ENCODE measurements at places on chromosomes 1 and 21.

- no peak for DNase-seq
These were observed 11.8 kb downstream of the TMEM35B start for GRCh38 chr1:34973326-34973725.

DNA sequence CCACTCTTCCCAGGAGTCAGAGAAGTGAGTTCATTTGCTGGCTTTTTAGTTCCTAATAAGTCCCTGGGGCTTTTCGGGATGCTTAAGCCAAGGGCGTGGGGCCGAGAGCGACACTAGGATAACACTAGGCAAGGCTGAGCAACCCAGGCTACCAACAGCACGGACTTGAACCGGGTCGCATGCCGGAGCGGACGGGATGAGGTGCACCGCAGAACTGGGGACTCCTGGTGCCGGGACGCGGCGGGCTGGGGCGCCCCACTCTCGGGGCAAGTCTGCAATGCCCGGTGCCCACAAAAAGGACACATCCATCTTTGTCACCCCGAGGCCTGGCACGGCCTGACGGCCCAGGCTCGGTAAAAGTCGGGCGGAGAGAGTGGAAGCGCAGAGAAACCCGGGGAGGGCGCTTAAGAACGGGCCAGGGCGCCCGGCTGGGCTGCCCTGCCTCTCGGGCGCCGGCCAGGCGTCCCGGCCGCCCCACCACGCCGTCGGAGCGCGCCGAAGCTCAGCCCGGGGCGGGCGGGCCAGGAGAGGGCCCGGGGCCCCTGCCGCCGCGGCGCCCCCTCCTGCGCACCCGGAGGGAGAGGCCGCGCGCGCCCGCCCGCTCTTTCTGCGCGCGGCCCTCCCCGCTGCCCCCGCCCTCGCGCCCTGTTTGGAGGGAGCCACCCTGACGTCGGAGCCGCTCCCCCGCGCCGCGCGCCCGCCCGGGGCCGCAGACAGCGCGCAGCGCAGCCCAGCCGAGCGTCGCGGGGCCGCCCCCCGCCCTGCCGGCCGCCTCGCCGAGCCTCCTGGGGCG, at the start of gene NBL1:
TSS of gene NBL1 (plus strand) at position 710 of the 793 bp plus-strand sequence. CDS start 10,720 bp downstream, outside the sequence.
- DNase-seq: peak; percentile 94

DNA sequence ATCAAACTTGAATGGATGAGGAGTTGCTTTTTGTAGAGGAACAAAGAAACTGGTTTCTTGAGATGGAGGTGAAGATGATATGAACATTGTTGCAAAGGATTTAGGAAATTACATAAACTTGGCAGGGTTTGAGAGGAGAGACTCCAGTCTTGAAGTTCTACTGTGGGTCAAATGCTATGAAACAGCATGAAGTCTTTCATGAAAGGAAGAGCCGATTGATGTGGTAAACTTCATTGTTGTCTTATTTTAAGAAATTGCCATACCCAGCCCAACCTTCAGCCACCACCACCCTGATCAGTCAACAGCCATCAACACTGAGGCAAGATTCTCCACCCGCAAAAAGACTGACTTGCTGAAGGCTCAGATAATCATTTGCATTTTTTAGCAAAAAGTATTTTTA, 52.2 kb downstream of the SIPA1L2 start:
- no peak for DNase-seq

DNA sequence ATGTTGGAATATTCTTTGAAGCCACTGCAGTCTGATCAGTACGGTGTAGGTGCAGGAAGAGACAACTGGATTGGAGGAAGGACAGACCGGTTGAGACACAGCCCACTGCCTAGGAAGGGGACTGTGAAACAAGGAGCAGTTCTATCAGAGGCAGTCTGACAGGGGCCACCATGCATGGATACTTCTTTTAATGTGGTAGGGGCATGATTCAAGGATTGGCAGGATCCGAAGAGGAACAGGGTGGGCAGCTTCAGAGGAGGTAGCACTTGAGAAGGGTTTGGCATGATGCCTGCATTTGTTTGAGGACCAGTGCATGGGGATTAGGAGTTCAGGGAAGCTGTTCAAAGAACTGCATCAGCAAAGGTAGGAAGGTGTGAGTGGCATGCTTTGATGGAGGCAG, 167.9 kb downstream of the DYRK1A start:
- DNase-seq: no peak

DNA sequence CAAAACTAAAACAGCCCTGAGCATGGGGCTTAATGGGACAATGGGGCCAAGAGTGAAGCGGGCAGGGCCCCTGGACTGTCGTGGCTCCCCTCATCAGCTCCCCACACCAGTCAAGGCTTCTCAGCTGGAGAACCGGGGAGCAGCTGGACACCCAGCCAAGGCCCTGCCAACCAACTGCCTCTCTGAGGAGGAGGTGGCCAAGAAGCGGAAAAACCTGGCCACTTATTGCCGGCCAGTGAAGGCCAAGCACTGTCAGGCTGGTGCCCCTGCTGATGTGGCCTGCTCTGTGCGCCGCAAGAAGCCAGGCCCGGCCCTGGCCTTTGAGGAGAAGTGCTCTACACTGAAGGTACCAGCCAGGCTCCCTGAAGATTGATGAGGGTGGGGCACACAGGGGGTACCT, 2.5 kb upstream of the CYB561D1 start:
- DNase-seq: no peak

- DNase-seq: no peak
These were observed 75.4 kb upstream of the C1orf105 start for GRCh38 chr1:172345077-172345476.

- peak; percentile 75 for DNase-seq
These were observed 23.1 kb upstream of the ERI3 start for GRCh38 chr1:44377925-44378784.

DNA sequence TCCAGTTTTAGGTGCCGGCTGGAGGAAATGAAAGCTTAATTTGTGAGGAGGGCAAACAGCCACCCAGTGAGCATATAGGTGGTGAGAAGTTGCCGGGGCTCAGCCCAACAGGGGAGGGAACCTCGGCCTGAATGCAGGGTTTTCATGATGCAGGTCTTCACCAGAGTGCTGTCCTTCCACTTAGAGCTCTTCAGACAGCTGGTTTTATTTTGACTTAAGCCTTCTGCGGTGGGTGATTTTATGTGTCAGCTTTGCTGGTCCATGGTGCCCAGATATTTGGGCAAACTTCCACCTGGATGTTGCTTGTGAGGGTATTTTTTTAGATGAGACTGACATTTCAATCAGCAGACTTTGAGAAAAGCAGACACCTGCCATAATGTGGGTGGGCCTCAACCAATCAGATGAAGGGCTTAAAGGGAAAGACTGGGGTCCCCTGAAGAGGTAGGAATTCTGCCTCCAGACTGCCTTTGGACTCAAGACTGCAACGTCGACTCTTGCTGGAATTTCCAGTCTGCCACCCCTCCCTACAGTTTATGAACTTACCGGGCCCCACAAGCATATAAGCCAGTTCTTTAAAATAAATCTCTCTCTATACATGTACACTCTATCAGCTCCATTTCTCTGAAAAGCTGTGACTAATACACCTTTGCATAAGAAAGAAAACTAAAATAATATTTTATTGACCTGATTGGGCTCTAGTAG, 72.8 kb downstream of the RHOU start:
- DNase-seq: no peak

- DNase-seq: no peak
These were observed 8.0 kb downstream of the SLC2A5 start for GRCh38 chr1:9061252-9061960.

- DNase-seq: peak; percentile 32
These were observed 5.2 kb downstream of the ADAMTS5 start for GRCh38 chr21:26961698-26962097.

DNA sequence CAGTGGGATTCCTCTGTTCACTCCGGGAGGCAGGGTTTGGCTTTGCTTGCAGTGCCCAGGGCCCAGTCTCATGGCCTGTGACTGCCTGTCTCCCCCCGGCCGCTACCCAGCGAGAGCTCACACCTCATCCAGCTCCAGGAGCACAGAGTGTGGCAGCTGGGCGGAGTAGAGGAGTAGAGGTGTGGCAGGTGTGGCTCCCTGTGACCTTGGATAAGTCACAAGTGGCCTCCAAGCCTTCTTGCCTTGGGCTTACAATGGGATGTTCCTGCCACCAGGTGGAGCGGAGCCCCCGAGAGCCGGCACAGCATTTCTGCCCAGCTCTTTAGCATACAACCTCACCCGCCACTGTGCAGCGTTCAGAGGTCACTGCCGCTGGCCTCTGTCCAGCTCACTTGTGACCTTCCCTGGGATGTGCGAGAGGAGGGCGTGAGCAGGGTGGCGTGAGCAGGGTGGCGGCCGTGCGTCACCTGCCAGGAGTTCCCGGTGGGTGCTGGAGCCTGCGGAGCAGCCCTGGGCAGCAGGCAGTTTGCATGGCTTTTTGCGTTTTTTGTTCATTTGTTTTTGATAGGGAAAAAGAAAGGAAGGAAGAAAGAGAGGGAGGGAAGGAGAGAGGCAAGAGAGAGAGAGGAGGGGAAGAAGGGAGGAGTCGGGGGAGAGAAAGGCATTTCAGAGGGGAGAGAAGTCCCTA, 42.4 kb downstream of the CRYAA start:
- no peak for DNase-seq

GRCh38 chr1:32114420-32114819, 6.6 kb downstream of the KPNA6 start:
- DNase-seq: no peak

- no peak for DNase-seq
These were observed 624 bp upstream of the CR1L start for GRCh38 chr1:207644166-207644851.

DNA sequence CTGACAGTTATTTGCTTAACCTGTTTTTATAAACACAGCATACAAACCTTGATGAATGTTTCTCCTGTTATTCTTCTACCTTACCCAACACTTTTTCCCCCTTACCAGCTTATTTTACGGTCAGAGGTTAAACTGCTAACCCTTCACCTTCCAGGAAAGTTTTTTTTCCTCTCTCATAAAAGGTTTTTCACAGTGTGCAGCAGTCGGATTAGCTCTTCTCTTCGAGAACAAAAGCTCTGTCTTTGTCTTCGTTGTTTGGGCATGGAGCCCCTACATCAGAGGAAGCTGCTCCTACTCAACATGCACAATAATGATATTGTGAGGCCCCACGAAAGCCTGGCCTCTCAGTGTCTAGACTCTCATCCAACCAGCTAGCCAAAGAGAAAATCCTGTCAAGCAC, 42.0 kb downstream of the DENND1B start:
- no peak for DNase-seq

GRCh38 chr1:194159941-194160340, 973.5 kb upstream of the B3GALT2 start:
- DNase-seq: peak; percentile 5

- peak; percentile 87 for DNase-seq
These were observed at the start of gene HP1BP3 for GRCh38 chr1:20787029-20787839. Gene HP1BP3 (minus strand): TSS chr1:20787307. CDS start chr1:20780440, 6,867 bp downstream.

GRCh38 chr1:29629814-29630516, 393.6 kb downstream of the PTPRU start:
- DNase-seq: no peak

GRCh38 chr1:35539824-35540261, 17.4 kb downstream of the KIAA0319L start:
- DNase-seq: peak; percentile 28

- no peak for DNase-seq
These were observed 305.9 kb downstream of the BARHL2 start for GRCh38 chr1:90411185-90411584.

DNA sequence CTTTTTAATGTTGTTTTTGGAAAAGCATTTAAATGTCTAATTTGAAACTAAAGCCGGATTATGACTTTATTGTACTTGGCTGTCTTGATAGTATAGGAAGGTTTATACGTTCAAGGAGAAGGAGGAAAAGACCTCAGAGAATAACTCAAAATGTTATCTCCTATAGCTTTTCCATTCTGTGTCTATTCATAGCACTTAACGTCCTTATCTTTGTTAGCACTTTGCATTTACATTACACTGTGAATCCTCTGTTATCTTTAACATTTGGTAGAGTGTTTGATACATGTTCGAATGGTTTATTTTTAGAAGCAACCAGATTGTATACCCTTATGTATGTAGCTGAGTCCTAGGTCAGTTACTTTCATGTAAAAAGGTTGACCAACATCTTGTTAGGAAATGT, 50.8 kb upstream of the PODN start:
- no peak for DNase-seq

DNA sequence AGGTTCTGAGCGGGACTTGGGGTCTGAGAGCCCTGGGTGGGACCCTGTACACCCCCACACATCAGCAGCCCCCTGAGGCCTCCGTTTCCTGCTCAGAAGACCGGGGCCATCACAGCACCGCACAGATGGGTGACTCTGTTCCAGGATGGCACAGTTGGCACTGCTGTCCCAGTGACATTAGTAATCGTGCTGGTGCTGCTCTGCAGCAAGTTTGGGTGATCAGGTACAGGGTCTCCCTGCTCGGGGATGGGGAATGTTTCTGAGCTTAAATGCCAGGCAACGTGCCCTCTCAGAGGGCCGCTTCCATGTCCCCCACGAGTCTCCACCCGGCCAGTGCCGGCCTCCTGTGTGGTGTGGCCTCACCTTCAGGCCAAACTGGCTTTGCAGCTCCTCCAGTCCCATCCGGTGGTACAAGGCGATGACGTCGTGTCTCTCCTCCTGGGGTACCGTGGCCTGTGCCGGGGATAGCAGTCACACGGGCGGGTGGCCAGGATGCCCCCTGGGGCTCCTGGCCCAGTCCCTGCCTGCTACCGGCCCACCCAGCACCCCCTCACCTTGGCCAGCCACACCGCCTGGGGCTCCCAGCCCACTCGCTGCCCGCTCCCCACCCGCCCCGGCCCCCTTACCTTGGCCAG, 17.1 kb downstream of the PRXL2B start:
- no peak for DNase-seq

DNA sequence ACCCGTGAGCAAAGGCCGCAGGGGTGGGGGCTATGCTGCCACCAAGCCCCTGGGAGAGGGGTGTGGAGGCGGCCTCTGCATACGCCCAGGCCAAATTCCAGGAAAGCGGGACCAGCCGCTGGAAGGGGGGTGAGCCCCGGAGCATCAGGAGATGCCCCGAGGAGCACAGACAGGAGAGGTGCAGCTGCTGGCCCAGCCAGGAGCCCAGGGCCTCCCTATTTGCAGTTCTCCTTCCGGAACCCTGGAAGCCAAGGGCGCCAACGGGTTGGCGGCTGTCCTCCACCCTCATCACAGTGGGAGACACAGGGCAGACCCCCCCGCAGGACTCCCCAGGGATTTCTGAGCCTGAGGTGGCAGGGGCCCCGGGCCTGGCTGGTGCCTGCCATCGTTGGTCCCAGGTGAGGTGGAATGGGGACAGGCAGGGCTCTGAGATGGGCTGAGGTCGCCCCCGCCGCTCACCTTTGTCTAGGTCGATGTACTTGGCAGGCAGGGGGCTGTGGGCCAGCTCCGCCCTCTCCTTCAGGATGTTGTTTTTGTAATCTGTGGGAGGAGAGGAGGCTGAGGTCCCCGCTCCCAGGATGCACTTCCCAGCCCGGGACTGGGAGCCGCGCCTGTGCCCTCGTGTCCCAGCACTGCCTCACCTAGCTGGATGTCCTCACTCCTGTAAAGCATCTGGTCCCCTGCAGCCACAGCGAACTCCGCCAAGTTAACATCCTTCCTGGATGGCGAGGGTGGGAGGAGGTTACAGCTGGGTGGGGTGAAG, 4.4 kb upstream of the DVL1 start:
- DNase-seq: no peak

DNA sequence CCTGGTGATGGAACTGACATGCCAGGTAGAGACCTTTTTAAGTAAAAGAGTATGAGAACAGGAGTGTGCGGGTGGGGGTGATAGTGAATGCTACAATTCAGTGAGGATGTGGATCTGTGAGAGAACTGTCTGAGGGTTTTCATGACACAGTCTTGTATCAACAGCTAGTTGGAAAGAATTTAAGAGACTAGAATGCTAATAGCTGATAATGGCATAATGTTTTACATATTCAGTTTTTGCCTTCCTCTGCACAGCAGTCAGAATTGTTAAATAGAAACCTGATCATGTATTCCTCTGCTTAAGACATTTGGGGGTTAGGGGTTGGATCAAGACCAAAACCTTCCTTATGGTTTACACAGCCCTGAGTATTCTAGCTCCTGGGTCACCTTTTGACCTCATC, 152.8 kb upstream of the ZRANB2 start:
- no peak for DNase-seq

GRCh38 chr1:1320666-1321448, 3.6 kb downstream of the INTS11 start:
- no peak for DNase-seq
